NCI-H2171 (cell line): ENCODE measurements at places on chromosomes 3 and 15.

GRCh38 chr3:64971602-64972001, 283.8 kb upstream of the ADAMTS9 start:
- DNase-seq, result no peak

GRCh38 chr15:100041127-100041828, 300.5 kb downstream of the ADAMTS17 start:
- DNase-seq, result no peak

DNA sequence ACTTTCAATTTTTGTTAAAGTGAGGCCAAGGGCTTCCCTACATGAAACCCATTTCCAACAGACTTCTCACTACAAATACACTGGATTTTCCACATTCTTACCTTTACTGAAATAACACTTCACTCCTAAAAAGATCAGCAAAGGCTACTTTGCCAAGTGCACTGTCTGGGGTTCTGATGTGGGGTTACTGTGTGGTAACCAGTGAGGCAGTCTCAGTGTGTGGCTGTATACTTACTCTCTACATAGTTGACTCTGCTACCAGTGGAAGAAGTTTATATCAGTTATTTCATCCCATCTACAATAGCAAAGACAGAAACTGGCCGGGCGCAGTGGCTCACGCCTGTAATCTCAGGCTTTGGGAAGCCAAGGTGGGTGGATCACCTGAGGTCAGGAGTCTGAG, 5.6 kb downstream of the WDR82 start:
- no peak for DNase-seq

DNA sequence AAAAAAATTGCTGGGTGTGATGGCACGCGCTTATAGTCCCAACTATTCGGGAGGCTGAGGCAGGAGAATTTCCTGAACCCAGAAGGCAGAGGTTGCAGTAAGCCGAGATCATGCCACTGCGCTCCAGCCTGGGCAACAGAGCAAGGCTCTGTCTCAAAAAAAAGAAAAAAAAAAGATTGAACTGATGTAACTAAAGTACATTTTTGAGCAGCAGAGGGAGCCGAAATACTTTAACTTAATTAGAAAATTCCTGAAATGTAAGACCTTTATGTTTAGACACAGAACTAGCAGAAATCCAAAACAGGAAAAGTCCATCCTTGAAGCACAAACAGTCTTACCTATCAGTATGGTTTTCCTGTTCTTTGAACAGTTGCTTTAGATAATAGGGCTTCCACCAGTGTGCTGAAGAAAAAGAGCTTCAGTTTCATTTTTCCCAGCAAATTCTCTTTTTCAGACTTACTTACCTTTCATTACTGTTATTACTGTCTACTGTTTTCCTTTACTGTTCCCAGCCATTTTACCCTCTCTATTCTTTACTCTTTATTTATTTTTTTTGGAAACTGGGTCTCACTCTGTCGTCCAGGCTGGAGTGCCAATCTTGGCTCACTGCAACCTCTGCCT, 33.4 kb upstream of the ZNF609 start:
- peak; percentile 9 for DNase-seq

DNA sequence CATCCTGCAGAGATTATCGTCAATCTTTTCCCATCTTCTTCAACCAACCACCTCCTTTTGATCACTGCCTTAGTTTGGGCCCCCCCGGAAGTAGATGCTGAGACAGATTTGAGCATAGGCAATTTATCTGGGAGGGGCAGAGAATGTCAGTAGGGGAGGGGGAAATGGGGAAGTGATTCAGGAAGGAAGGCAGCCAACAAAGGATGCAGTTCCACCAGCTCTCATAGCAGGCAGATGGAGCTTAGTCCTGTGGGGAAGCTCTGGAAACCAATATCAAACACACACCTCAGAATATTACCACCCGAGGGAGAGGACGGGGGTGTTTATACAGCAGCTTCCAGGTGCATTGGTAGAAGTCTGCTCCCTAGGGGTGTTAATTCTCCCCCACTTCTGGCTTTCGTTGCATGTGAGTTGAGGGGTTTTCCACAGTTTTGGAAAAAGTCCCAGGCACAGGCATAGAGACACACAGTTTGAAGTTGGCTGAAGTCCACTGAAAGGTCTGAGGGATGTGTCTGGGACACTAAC, 91.5 kb upstream of the TNFAIP8L3 start:
- no peak for DNase-seq

- no peak for DNase-seq
These were observed 306.4 kb upstream of the CNTN3 start for GRCh38 chr3:74920721-74921350.

GRCh38 chr3:57978316-57978715, 29.9 kb upstream of the FLNB start:
- DNase-seq, result no peak

- DNase-seq, result no peak
These were observed 384.9 kb upstream of the ROBO1 start for GRCh38 chr3:80152692-80153091.
